ENCODE measurements at places on chromosomes 5 and 9.

GRCh38 chr9:99693888-99694287 lies 127.8 kb upstream of the NR4A3 start:
- no peak for DNase-seq

GRCh38 chr5:180381428-180381827 lies 28.3 kb upstream of the GFPT2 start:
- DNase-seq: no peak

- DNase-seq: no peak
Observed at GRCh38 chr5:72035831-72036230, 71.4 kb upstream of the MAP1B start.

GRCh38 chr9:89375191-89375760 lies 57.0 kb downstream of the SECISBP2 start:
- DNase-seq: no peak

GRCh38 chr9:121763131-121763530 lies 111.7 kb downstream of the DAB2IP start:
- no peak for DNase-seq
